ENCODE measurements at places on chromosomes 1 and 21.
A peak's percentile ranks its signal among the peaks of the same experiment; 100 is the strongest.

GRCh38 chr1:193785850-193786420, 599.5 kb upstream of the B3GALT2 start:
- DNase-seq: no peak

DNA sequence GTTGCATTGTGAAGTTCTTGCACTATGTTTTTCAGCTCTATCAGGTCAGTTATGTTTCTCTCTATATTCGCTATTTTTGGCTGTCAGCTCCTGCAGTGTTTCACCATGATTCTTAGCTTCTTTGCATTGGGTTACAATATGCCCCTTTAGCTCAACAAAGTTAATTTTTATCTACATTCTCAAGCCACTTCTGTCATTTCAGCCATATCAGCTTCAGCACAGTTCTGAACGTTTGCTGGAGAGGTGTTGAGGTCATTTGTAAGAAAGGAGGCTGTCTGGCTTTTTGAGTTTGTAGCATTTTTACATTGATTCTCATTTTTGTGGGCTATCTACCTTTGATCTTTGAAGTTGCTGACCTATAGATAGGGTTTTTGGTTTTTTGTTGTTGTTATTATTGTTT, 573.2 kb upstream of the RGS18 start:
- DNase-seq: no peak

GRCh38 chr1:155984341-155984740, 6.0 kb upstream of the ARHGEF2 start:
- no peak for DNase-seq

DNA sequence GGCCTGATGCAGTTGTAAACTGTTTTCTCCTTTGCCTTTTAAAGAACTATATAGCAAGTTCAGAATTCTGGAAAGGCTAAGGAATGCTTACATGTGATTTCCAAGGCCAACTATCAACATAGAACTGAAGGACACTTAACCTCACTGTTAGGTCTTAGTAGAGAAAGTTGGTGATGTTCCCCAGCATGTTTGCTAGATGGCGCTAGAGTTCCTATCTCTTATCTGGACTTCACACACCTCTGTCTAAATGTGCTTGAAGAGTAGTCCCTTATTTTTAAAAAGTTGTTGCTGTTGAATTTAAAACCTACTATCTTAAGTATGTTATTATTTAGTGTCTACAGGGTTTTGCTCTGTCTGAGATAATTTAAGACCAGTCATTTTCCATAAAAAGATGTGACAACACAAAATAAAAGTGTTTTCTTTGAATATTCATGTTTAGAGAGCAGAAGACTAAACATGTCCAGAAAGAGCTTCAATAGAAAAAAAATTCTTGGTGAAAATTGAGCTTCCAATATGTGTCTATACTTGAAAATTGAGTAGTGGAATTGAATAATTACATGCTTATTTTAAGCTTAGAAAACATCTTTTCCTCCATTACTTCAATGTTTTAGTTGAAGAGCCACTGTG, 237.3 kb downstream of the S1PR1 start:
- DNase-seq: peak; percentile 48

GRCh38 chr1:221439008-221439746, 302.7 kb downstream of the DUSP10 start:
- no peak for DNase-seq

DNA sequence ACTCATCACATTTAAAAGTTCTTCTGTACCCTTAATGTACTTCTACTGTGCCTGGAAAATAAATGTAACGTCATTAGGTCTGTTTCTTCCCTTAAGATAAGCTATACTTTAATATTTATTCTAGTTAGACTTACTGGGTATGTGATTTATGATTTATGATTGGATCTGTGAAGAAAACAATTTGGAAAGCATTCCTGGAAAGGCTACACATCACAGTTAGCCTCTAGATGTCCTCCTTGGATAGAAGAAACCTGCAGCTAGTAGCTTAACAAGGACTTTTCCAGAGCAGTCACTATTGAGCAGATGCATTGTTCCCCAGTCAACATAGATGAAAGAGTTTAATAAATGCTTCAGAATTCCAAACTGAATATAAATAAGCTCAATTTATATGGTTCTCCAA, 22.2 kb upstream of the ABL2 start:
- peak; percentile 42 for DNase-seq

DNA sequence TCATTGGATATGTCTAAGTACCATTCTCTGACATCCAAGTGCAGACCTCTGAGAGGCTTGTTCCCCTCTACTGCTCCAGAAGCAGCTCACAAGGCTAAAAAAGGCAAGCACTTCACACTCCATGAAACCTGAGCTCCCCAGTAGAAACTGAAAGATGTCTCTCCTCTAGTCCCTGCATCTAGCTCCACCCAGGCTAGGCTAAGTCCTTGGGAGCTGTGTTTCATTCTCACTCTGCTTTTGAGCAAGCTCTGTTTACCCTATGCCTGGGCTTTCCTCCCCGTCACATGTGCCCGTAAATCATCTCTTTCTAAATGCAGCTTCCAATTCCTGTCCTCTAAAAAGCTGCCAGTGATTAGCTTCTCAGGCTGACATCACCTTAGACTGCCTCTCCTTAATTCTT, 39.0 kb downstream of the LRRC71 start:
- DNase-seq: no peak

DNA sequence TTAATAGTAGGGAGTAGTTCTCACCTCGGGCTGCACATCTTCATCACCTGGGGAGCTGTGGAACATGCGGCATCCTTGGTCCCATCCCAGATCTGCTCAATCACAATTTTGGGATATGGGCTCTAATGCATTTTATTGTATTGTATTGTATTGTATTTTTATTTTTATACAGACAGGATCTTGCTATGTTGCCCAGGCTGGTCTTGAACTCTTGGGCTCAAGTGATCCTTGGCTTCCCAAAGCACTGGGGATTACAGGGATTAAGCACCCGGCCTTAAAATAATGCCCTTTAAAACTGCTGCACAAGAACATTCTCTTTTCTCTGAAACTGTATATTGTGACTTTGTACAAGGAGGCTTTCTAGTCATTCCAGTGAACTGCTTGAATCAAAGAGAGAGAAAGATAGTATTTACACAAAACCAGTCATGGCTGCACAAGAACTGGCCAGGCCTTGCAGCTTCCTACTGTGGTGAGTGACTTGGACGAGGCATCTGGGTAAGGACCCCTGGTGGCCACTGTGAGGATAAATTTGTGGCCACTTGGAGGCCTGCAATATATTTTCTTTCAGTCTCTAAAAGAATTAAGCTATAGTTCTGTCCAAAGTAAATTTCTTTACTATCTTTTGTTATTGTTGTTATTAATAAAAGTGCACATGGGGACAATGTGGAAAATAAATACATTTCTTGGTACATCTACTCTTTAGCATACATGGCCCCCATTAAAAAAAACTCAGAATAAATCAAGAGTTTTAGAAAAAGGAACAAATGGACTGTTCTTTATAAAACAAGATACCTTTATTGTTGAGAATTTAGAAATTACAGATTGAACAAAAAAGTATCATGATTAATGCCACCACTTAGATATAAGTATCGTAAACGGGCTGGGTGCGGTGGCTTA, 48.0 kb downstream of the TBCE start:
- peak; percentile 76 for DNase-seq

DNA sequence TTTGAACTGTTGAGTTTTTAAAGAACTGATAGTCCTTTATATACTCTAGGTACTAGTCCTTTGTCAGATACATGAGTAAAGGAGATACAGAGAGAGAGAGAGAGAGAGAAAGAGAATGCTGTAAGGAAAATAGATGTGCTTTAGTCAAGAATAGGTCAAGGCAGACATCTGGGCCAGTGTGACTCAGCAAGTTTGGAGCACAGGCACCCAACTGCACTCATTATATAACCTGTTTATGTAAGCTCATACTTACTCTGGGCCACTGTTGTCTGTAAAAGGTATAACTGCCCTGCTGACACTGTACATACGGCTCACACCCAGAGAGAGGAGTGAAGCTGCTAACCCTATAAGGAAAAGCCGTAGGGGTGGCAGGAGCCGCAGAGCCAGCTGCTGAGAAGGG, 32.2 kb upstream of the AKT3 start:
- DNase-seq: no peak

Measured in HAP-1 (cell line).